ENCODE measurements at places on chromosomes 11 and 22.

DNA sequence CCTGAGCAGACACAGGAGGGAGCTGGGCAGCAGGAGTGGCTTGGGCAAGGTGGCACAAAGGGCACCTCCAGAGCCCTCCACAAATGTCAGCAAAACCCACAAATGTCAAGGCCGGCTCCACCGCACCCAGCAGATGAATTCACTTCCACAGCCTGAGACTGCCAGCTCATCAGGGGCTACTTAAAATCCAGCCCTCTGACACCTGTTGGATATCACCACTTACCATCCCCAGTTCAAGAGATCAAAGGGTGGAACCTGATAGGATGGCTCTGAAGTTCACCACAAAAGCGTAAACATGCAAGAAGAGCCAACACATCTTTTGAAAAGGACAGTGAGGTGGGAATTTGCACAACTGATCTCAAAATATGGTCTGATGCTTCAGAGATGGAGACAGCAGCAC, 168.6 kb upstream of the GRK3 start:
- DNase-seq, result no peak

DNA sequence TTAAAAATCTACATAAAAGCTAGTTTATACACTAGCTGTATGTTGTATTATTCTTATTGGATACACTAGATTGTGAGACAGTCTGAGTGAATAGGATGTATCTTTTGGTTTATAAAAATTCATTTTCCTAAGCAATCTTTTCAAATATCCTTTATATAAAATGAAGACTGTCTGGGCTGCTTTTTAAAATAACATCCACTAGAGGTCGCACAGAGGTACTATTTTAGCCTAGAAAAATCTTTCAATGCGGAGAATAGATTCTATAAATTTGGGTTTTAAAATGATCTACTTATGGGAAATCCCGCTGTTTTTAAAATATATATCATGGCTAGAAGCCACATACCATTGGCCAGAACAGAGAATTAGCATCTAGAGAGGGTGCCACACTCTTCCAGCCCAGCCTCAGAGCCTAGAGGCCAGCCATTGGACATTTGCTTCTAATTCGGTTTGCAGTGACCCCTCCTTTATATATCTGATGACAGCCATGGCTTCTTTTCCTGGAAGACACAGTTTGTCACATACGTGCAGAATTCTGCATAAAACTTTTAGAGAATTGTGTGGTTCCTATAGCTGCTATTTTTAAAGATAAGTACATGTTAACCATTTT, 7.3 kb downstream of the C11orf97 start:
- DNase-seq, result no peak

DNA sequence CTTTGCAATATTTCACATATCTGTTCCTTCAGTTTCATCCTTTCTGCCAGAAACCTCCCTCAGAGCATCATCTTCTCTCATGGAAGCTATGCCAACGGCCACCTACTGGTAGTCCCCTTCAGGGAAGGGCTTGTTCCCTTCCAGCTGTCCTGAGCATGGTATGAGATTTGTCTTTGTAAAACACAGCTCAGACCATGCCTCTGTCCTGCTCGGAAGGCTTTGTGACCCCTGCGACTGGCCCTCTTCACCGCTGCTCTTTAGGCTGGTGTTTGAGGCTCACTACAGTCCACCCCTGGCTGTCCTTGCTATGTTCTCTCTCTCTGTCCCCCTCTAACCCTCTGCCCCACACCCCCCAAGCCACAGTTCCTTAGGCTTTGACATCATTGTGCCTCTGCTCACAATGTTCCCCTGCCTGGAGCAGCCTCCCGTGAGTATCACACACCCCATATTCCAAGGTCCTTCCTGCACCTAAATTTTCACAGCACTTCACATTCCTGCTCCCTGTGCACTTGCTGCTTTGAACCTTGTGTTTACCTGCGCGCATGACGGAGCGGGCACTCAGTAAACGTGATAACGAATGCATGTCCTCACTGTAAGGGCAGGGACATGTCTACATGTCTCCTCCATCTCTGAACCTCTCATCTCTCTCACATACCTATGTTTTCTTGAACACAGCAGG, 24.0 kb upstream of the ACER3 start:
- DNase-seq, result no peak

DNA sequence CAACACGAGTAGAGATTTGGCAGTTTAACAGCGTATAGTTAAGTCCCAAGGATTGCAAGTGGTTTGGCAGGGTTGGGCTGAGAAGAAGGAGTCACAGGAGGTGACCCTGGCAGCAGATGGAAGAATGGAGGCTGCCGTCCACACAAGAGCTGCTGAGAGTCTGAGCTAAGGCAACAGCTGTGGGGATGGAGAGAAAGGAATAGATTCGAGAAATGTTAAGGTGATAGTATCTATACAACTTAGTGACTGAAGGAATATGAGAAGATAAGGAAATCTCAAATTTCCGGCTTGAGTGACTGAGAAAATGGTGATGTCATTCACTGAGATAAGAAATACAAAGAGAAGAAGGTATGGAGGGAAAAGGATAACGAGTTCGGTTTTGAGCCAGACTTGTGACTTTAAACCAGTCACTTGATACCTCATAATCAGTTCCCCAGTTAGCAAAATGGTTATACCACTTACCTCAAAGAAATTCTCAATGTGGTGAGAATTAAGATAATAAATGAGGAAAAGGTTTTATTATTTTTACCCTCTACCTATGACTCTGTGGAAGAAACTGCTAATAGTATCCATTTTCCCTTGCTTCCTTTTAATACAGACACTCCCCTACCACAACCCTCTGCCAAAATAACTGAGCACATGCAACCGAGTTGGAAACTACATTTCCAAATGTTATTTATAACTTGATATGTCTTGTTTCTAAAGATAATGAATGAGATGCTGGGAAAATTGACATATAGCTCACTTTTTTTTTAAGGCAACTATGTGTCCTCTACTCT, 30.7 kb downstream of the FAM168A start:
- DNase-seq, result no peak

- no peak for DNase-seq
Observed at GRCh38 chr11:121406291-121406690, 45.8 kb upstream of the SORL1 start.

GRCh38 chr11:32529994-32530588, 53.5 kb upstream of the EIF3M start:
- DNase-seq, result no peak

GRCh38 chr11:78070621-78071020, 7.0 kb downstream of the THRSP start:
- DNase-seq, result no peak

DNA sequence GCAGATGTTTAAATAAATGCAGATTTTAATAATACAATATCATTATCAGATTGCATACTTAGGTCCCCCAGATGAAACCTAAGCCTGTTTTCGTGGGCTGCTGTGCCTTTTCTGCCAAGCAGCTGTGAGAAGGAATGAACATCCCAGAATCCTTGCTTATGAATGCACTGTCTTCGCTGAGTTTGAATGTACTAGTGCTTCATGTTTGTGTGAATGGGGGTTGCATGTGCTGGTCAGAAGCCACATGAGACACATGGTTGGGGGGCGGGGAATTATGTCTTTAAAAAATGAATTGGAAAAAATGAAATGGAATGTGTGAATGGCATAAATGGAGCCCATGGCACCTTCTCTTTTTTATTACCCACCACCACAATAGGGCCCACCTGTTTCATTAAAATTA, 125.4 kb upstream of the HSD17B12 start:
- no peak for DNase-seq

DNA sequence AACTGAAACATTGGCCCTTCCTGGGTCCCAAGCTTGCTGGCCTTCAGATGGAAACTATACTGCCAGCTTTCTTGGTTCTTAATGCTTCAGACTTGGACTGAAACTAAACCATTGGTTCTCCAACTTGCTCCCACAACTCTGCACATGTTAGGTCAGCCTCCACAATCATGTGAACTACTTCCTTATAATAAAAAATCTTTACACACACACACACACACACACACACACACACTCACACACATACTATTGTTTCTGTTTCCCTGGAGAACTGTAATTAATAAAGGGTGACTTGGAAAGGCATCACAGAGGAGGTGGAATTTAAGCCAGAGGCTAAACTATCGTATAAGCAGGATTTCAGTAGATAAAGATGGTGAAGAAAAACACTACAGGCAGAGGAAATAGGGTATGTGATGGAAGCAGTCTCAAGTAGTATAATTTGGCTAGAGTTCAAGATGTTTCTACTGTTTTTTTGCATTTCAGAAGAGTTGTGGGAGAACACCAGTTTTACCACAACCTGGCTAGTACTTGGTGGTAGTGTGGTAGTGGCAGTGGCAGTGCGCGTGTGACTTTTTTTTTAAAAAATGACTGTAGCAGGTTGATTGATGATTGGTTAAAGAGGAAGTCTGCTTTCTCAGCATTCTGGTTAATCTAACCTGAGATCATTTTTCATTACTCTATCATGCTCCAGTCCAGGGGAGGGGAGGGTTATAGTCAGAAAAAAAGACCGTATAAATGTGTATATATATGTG, 70.1 kb downstream of the PDE3B start:
- DNase-seq, result no peak

DNA sequence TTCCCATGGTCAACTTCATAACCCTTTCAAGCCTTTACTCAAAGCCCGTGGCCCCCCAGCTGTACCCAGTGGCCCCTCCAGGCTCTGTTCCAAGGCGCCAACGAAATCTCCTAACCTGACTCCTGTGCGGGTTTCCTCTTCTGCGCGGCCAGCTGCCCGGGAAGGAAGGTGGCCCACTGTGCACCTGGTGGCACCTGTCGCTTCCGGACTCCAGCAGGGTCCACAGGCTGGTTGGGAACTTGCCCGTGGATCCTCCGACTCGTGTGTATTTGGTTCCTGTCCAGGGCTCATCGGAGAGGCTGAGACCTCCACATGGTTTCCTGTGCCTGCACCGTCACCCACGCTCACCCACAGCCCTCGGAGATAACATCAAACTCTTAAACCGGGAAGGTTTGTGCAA, 335.4 kb downstream of the BRD1 start:
- no peak for DNase-seq

GRCh38 chr11:116294630-116295029, 478.2 kb downstream of the BUD13 start:
- DNase-seq, result no peak

- no peak for DNase-seq
Observed at GRCh38 chr11:9815486-9816136, 151.7 kb downstream of the SWAP70 start.

DNA sequence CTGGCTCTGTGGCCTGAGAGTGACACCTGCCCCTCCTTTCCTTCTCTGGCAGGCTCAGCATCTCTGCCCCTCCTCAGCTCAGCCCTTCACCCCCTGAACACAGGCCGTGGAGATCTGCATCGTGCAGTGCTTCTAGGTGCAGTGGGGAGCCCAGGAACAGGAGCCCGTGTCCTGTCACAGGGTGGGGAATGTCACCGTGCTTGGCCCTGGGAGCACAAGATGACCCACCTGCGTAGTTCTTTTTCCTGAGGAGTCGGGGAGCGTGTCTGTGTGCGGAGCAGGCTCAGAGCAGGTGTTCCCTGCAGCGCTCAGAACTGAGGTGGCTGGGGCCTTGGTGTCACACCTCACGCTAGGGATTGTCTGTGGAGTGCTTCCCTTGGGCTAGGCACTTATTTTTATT, 10.6 kb downstream of the TBC1D22A start:
- DNase-seq, result no peak

- no peak for DNase-seq
Observed at GRCh38 chr11:28559492-28559891, 451.3 kb downstream of the METTL15 start.

DNA sequence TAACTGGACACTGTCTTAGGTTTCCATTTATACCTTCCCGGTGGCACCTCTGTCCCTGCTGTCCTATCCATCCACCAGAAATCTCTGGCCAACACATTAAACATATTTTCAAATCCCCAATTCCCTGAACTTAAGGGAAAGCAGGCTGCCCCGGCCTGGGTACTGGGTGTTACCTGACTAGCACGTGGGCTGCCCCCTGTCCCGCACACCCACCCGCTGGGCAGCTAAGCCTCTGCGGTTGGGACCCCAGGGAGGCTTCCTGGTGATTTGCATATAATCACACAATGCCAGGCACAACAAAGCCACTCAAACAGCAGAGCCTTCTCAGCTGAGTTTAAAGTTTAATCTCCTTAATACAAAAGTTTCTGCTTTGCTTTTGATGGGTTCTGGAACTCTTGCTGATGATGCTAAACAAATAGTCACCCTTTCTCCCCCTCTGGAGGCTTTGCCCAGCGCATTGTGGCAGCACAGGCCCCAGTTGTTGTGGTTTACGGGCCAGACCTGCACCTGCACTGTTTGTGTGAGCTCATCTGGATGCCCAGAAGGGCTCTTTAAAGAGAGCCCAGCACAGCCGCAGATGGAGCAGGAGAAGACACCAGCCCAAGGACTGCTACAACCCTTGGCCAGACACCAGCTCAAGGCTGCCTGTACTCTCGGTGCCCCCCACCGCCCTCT, 59.9 kb upstream of the POU2AF1 start:
- no peak for DNase-seq

DNA sequence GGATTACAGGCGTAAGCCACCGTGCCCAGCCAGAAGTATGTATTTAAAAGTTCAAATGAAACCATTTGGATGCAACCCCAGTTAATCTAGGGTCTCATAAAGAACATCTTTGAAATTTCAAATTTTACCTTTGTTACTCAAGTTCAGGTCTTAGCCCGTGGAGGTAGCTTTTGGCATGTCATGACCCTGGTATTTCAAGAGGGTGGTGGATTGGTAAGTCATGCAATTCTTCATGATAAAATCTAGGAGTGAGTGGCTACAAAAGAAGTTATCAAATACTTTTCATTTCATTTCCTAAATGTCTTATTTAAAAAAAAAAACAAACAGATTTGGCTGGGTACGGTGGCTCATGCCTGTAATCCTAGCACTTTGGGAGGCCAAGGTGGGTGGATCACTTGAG, 80.6 kb downstream of the ABTB2 start:
- no peak for DNase-seq

DNA sequence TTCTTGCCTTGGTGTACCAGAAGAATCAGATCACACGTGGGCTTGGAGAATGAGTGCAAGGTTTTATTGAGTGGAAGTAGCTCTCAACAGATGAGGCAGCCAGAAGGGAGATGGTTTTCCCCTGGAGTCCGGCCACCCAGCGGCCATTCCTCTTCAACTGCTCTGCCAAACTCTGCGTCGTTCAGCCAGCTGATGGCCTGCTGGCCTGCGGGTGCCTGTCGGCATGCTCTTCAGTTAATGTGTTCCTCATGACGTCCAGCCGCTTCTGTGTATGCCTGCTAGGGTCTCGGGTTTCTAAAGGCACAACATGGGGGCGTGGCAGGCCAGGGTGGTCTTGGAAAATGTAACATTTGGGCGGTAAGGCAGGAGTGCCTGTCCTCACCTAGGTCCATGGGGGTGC, 487.9 kb upstream of the LRRC4C start:
- DNase-seq, result no peak

DNA sequence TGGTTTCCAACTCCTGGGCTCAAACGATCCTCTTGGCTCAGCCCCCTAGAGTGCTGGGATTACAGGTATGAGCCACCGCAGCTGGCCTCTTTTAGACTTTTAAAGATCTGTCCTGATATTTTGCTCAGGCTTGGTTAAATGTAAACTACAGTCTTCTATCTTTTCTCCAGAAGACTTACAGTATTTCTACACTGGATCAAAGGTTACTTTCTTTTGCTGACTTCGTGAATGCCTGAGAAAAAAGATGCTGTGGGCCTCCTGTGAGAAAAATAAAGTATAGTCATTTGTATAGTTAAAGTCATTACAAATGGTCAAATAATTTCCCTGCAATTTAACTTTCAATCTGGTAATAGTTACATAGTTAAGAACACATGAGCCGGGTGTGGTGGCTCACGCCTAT, 19.6 kb downstream of the DEPDC5 start:
- no peak for DNase-seq

Measured in COLO829 (cell line).